ENCODE measurements at places on chromosomes 11 and 22.
A peak's percentile ranks its signal among the peaks of the same experiment; 100 is the strongest.

DNA sequence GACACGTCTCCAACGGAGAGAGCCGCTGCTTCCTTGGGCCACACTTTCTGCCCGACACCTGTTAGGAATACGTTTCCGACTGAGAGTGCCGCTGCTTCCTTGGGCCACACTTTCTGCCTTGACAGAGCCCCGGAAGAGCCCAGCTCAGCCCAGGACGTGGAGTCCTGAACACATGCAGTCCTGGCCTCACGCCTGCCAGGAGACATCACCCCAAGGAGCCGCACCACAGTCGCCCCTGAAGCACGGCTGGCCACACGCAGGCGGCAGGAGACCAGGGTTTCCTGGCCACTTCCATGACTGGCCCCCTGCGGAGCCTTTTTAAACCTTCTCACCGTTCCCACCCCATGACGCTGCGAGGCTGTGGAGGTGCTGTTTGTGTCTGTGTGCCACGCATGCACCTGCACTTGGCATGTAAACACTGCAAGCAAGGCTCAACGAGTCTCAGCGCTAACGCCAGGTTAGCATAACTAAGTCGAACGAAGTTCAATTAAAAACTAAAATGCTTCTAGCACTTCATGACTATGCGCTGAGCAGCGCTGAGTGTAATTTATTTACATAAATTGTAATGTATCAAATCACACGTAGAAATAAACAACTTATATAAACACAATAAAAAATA is 8.8 kb downstream of the TOLLIP start:
- DNase-seq: no peak

DNA sequence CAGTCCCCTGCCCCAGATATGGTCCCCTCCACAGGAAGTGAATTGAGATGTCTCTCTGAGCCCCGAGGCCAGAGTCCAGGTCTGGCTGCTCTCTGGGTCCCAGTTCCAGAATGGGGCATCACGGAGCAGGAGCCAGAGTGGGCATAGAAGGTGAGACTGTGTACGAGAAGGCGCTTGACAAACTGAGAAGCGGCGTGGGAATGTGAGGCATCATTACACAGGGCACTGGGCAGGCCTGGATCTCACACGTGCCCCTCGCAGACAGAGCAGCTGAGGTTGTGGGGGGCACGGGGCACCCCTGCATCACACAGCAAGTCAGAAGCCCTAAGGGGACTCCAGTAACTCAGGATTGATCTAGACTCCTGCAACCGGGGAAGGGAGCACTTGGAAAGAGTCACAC is 9.2 kb downstream of the STARD10 start:
- no peak for DNase-seq

DNA sequence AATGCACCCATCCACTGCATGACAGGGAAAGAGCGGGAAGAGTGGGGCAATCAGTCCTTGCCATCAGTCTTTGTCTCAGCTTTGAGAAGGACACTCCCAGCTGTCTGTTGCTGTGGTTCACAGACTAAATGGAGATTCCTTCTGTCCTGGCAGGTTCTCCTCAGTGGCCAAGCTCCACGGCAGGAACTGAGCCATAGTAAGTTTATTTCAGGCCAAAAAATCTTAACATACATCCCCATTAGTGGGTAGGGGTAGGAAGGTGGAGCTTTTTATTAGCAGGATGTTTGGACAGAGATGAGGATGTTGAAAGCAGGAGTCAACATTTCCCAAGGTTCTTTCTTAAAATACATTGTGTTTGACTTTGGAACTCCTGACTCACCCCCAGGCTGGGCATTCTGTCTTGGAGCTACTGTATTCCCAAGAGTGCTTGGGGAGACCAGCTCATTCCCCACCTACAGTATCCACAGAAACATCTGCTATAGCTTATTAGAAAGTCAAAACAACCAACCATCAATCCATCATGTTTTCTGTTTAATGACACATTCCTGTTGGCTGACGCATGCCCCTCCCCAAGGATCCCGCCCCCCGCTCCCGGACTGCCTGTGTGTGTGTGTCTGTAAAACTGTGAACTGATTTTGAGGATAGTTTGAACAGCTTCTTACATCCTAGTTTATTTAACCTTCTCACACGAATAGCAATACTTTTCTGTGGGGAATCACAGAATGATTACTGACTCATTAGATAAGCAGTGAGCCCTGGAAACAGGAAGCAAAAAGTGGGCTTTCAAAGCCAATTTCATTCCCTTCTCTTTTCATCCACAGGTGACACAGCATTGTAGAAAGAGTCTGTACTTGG is 109.5 kb downstream of the CCDC81 start:
- no peak for DNase-seq

GRCh38 chr11:72700146-72700545 is 25.9 kb upstream of the PDE2A start:
- no peak for DNase-seq

DNA sequence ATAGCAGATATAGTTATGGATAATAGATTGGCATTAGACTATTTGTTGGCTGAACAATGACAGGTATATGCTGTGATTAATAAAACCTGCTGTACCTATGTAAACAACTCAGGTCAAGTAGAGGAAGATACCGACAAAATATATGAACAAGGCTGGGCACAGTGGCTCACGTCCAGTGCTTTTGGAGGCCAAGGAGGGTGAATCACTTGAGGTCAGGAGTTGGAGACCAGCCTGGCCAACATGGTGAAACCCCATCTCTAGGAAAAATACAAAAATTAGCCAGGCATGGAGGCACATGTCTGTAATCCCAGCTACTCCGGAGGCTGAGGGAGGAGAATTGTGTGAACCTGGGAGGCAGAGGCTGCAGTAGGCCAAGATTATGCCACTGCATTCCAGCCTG is 14.0 kb upstream of the CHKA start:
- DNase-seq: no peak

DNA sequence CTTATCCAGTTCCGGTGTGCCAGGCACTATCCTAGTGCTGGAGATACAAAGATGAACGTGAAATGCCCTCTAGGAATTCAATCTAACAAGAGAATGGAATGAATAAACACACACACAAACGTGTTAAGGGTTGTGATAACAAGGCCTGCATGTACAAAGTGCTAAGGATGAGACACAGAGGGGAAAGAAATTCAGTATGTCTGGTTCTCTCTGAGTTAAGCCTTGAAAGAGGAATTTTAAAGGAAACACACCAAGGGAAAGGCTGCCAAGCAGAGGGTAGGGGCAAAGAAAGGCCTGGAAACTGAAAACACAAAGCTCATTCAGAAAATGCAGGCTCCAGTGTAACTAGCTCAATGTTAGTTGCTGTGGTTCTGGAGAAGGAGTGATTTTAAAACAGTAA is 4.2 kb downstream of the CHKA start:
- DNase-seq: no peak

- no peak for DNase-seq
Observed at GRCh38 chr22:22811016-22812009, 76.3 kb upstream of the IGLL5 start.

DNA sequence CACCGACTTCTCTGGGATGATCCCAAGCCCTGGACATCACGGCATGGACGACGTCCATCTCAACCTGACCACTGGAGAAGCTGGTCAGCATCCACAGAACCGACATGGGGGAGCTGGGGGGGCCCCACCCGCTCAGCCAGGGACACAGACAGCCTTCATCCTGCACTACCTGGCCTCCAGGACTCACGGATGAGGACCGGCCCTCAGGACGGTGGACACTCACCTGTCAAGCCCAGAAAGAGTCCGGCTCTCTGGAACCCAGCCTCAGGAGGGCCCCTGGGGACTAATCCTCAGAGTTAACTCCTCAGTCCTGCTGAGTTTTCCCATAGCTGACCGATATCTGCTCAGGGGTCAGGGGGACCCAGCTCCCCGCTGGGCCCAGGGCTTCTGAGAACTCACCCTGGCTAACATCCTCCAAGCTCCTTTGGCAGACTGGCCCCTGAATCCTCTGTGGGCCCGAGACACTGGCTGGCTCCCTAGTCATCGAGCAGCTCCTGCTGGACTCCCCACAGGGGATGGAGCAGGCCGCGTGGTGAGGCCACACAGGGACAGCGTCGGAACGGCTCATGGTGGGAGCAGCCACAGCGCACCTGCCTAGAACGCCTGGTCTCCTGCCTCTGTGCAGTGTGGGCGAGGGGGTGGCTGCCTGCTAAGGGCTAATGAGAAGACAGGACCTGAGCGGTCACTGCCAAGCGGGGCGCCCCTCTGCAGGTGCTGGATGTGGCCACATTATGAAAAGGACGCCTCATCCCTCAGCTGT is 649.2 kb downstream of the BRD1 start:
- DNase-seq: no peak

DNA sequence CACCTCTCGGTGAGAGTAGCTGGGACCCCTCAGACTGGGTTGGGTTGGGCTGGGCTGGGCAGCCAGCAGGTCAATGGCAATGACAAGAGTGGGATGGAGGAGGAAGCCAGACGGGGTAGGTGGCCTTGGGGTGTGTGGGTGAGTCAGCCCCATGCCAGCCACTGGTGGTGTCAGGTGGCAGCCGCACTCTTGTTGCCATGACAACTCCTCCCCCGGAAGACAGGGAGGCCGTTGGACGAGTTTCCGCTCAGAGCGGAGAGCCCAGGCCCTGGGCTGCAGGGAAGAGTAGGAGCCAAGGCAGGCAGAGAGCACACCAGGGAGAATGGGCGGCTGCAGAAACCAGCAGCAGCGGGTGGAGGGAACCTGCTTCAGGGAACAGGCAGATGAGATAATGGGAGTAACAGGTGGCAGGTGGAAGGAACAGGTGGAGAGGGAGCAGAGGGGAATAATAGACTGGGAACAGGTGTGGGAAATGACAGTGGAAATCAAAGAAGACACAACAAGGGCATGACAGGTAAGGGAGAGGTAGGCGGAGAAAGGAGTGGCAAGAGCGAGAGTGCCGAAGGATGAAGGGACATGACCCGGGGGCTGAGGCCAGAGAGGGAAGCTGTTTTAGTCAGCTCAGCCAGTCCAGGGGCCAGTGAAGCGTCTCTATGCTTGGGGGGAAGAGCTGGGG is 8.7 kb downstream of the SPTBN2 start:
- peak; percentile 87 for DNase-seq

GRCh38 chr22:35349704-35350538 is 31.0 kb upstream of the HMOX1 start:
- no peak for DNase-seq

- no peak for DNase-seq
Observed at GRCh38 chr22:50250555-50251476, at the start of gene HDAC10. HDAC10 (minus strand) TSS chr22:50251265; CDS start chr22:50251032, 233 bp downstream.

DNA sequence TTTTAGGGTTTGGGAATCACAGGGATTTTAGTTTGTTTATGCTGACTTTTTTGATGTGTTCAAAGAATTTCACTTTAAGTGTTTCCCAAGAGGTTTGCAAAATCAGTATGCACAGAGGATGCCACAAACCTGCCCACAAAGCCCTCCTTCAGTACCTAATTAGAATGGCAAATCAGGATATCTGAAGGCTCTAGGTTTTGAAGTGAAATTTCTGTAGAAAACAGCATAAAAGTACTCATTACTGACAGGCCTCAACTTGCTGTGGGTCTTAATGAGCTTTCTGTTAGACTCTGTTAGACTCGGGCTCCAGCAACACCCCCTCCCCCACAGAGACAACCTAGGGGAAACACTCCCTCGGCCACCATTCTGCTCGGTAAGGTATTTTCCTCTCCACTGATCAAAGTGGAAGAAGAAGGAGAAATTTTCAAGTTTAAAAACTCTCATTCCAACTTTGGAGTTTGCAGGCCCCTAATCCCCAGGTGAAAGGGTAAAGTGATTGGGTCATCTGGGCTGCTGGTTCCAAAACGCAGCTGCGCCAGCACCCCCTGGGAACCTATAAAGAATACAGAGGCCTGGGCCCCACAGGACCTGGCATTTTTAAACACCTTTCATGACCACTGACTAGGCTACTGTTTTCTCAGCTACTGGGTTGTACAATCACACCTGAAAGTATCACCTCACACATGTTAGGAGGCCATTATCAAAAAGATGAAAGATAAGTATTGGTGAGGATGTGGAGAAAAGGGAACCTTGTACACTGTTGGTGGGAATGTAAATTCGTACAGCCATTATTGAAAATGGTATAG is 67.5 kb downstream of the PLEKHA7 start:
- DNase-seq: no peak

GRCh38 chr11:74004046-74004695 is 4.7 kb downstream of the UCP3 start:
- no peak for DNase-seq

DNA sequence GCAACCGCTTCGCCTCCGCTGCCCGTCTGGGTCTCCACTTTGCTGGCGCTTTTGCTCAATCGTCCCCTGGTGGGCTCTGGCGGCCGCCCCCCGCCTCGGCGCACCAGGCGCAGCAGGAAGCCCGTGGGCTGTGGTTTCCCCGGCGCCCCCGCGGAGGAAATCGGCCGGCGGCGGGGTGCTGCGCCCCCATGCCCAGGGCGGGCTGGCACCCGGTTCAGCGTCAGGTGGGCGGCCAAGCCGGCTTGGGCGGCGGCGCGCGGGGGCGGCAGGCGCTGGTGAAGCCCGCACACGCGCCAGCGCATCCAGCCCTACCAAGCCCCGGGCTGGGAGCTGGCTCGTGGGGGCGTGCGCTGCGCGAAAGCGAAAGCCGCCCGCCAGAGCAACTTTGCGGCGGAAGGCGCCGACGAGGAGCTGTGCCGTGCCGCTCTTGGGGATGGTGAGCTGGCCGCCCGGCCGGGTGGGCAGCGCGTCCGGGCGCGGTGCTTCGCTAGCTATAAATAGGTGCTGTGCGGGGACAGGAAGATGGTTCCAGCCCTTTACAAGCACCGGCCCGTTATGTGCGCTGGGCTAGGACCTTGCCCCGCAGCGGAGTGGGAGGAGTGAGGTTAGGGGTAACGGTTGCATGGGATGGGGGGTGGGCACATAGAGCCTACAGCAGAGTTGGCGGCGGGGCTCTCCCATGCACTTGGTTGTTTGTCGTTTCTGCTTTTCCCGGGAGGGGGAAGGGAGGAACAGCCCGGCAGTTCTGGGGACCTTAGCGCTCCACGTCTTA is 25.0 kb upstream of the SUSD2 start:
- DNase-seq: no peak

GRCh38 chr11:72483412-72484186 is 49.3 kb upstream of the CLPB start:
- no peak for DNase-seq

DNA sequence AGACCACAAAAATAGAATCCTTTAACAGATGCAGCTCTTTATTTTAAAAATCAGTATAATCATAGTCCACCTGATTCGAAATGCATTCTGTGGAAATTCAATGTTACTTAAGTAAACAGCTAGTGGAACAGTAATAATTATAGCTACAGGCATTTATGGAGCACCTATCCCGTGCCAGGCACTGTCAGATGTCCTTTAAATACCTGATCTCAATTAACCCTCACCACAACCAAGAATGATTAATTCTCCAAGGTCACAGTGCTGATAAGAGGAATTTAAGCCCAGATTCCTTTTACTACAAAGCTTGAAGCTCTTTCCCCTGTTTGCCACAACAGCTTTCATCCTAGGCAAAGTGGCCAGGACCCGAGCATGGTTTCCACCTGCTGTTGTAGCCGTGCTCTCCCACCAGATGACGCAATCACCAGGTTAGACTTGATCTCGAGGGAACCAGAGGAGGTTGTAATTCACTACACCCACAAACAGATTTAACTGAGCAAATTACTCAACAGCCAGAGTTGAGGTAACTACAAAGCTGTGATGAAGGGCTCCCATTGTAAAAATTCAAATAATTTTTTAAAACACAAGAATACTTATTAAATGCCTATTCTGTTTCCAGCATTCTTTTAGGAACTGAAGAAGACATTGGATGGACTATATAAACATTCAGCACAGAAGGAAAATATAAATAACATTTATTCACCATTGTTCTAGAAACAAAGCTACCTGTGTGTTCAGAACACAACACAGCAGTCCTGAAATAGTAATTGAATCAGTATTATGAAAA is 10.3 kb downstream of the PRDM10 start:
- no peak for DNase-seq

GRCh38 chr22:20488946-20489345 is 6.6 kb downstream of the KLHL22 start:
- no peak for DNase-seq
